ENCODE measurements at places on chromosomes 2 and 18. TPM values are rescaled to one million over a fixed set of nuclear protein-coding genes. Genes with fewer than 3 reads are reported as not detected.

Gene TIA1
- total RNA-seq, result 100 TPM

Gene RESP18
- total RNA-seq, result not detected

Gene ASPRV1
- 10.3 TPM for total RNA-seq

Gene TRABD2A
- 10.3 TPM for total RNA-seq

Gene DSEL
- total RNA-seq, result 5.7 TPM

Gene GTF2A1L
- 0.68 TPM for total RNA-seq

GRCh38 chr2:135152361-135152760 lies 100.3 kb downstream of the RAB3GAP1 start:
- DNase-seq, result no peak

DNA sequence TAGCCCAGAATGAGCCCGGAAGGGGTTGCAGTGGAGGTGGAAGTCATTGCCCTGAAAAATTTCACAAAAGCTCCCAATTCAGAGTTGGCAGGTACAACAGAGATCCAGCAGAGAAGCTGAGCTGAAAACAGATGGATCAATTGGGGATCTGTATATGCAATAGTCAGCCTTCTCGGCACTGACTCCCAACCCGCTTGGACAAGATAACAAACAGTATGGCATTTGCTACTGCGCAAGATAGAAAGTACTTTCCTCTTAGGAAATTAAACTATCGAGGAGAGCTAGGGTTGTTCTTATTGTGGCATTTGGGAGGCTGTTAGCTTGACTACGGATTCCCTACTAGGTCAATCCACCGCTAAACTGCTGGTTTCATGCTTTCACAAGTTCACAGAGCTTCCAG lies 11.6 kb upstream of the IER3IP1 start:
- DNase-seq, result no peak

GRCh38 chr2:164700390-164700789 lies 79.1 kb upstream of the GRB14 start:
- no peak for DNase-seq

DNA sequence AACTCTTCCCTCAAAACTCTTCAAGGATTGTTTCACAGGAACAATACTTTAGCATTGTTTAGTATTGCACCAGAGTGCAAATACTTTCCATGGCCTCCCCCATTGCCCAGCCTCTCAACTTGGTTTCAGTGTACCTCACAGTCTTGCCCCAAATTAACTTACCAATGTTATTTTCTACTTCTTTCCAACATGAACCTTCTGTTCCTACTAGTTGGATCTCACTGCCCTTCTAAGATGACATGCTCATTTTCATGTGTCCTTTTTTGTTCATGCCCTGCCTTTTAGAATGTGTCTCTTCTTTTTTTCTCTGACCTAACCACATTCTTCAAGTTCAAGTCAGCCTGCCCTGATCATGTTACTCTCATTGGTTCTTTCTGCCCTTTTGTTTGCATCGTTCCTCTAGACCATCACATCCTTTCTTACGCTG lies 4.1 kb downstream of the SPATS2L start:
- DNase-seq, result no peak

DNA sequence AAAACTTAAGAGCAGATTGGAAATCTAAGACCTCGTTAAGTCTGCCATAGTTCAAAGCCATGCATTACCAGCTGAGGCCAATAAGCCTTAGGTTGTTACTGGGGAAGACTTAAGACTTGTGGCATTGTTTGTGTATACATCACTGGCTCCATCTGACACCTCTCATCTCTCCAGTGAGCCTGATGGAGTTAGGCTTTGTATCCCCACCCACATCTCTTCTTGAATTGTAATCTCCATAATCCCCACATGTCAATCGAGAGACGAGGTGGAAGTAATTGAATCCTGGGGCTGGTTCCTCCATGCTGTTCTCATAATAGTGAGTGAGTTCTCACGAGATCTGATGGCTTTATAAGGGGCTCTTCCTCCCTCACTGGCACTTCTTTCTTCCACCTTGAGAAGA lies 404.6 kb downstream of the ARHGAP15 start:
- DNase-seq, result no peak

- DNase-seq, result no peak
Measured at GRCh38 chr18:49061239-49061990, 110.7 kb upstream of the SMAD7 start.

DNA sequence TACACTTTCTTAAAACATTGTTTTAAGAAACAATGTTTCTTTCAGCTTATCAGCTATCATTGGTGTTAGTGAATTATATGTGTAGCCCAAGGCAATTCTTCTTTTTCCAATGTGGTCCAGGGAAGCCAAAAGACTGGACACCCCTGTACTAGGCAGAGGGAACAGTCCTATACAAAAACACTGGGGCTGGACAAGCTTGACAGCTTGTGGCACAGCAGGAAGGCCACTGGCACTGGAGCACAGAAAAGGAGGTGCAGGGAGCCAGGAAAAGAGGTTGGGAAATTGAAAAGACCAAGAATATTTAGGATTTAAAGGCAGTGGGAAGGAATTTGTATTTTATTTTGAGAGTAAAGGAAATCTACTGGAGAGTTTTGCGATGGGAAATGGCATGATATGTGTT lies 47.7 kb downstream of the SRD5A2 start:
- no peak for DNase-seq

- no peak for DNase-seq
Measured at GRCh38 chr2:186748354-186748753, 54.5 kb downstream of the FAM171B start.

GRCh38 chr2:1701020-1701419 lies 43.3 kb downstream of the PXDN start:
- DNase-seq, result no peak

GRCh38 chr2:146481629-146482028 lies 1363.2 kb upstream of the ACVR2A start:
- DNase-seq, result no peak

GRCh38 chr2:43634604-43635306 lies 2.3 kb upstream of the PLEKHH2 start:
- no peak for DNase-seq

GRCh38 chr2:172449911-172450550 lies 22.6 kb downstream of the ITGA6 start:
- DNase-seq, result no peak

GRCh38 chr2:240839152-240840143 lies 19.4 kb upstream of the KIF1A start:
- DNase-seq, result no peak

- no peak for DNase-seq
Measured at GRCh38 chr2:7971841-7972240, 710.0 kb upstream of the ID2 start.

GRCh38 chr2:187155476-187155875 lies 292.6 kb downstream of the CALCRL start:
- no peak for DNase-seq
